ENCODE measurements at places on chromosomes 3 and 15.

GRCh38 chr3:177602601-177603147 is 405.4 kb upstream of the TBL1XR1 start:
- DNase-seq: no peak

- DNase-seq: no peak
Measured at GRCh38 chr3:144241404-144241803, 269.8 kb downstream of the DIPK2A start.

GRCh38 chr3:172777901-172778300 is 27.4 kb downstream of the ECT2 start:
- DNase-seq: no peak

GRCh38 chr3:99407257-99407656 is 231.1 kb upstream of the COL8A1 start:
- DNase-seq: no peak

DNA sequence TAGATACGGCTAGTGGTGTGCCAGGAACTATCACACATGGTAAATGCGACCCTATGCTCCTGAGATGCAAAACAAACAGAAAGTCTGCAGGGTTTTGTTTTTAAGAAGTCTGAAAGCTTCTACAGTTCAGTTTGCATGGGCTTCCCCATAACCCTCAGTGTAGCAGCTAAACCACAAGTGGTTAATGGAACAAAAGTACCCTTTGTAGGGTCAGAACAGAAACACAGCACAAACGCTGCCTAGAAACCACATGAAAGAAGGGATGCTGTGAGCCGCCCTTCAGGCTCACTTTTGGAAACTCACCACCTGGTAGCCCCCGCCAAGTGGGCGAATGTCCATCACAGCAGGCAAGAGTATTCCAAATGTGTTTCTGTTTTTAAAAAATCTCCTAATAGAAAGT is 46.2 kb downstream of the CTDSPL start:
- no peak for DNase-seq

DNA sequence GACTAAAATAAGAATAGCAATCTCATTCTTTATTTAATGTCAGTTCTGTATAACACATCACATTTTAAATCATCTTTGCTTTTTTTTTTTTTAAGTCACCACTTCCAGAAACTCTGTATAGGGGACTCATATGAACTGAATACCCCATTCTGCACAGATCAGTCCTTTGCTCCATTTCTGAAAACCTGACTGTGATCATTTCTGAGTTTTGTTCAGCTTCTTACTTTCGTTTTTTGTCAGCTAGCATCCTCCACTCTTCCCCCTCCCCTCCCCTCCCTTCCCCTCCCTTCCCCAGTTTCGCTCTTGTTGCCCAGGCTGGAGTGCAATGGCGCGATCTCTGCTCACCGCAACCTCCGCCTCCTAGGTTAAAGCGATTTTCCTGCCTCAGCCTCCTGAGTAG is 49.8 kb upstream of the SGO1 start:
- DNase-seq: no peak

GRCh38 chr15:85412956-85413854 is 32.8 kb downstream of the AKAP13 start:
- DNase-seq: peak; percentile 90

DNA sequence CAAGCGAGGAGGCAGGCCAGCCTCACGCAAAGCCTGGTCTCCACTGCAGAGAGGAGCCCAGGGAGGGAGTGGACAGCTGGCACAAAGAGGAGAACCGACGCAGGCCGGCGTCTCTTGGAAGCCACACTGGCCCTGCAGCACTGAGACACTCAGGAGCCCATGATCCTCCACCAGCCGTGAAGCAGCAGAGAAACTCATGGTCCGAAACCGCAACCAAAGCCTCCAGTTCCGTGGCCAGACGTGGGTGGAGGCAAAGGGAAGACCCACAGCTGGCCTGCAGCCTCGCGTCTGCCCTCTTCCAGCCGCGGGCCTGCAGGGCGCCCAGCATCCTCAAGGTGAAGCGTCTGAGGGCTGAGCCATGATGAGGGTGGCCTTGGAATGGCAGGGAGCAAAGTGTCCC is 62.2 kb upstream of the SEC61A1 start:
- no peak for DNase-seq

DNA sequence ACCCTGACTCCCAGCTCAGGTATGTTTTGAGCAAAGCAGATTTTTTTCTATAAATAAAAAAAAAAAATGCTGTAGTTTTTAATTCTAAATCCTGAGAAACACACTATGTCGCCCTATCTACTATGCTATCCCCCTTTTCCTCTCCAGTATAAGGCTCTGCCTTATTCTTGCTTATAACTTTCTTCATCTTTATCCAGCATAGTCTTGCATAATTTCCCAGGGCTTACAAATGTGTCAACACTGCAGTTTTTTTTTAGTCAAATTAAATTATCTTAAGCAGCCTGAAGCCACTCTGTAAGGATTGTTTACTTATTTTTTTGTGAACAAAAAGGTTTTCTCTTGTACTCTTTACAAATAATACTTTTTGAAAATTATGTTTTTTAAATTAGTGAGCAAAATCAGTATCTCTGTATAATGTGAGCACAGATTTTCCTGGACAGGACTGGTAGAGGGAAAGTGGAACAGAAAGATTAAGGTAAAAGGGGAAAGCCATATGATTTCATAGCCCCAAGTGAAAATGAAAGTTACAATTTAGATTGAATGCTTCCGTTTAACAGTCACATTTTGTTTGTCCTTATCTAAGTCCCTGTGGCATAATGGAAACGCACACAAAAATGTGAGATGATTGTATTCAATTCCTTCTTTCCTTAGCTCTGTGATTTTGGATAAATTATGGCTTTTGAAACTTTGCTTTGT is 5.6 kb upstream of the PYDC2 start:
- no peak for DNase-seq

- no peak for DNase-seq
Measured at GRCh38 chr3:192130534-192131132, 596.7 kb downstream of the FGF12 start.

GRCh38 chr3:29644956-29645636 is 364.2 kb downstream of the RBMS3 start:
- no peak for DNase-seq

GRCh38 chr15:51932161-51932560 is 39.4 kb downstream of the LEO1 start:
- DNase-seq: no peak

- DNase-seq: no peak
Measured at GRCh38 chr15:56856934-56857333, 61.5 kb upstream of the TCF12 start.

DNA sequence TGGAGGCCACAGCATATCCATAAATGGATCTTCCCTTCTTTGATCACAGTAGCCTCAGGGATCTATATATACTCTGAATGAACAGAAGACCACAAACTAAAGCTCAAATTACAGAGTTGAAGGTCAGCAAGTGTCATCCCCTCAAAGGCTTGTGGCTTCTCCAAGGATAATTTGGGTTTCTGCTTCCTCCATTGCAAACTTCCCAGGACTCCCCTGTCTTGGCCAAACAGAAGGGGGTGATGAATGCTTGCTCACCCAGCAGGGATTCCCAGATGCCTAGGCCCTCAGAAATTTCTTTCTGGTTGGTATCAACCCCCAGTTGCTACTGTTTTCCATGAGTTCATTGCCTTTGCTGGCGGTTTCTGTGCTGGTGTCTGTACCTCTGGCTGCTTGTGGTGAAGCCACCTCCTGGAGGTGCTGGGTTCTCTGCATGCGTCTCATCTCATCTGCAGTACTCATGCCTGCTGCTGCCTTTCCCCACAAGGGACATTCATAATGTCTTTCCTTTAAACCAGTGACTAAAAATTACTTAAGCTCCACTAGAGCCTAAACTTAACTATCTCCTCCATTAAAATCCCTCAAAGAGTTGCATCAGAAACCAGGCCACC is 17.7 kb downstream of the ENTPD3 start:
- DNase-seq: no peak

- DNase-seq: no peak
Measured at GRCh38 chr3:57864853-57865252, 108.7 kb downstream of the SLMAP start.

DNA sequence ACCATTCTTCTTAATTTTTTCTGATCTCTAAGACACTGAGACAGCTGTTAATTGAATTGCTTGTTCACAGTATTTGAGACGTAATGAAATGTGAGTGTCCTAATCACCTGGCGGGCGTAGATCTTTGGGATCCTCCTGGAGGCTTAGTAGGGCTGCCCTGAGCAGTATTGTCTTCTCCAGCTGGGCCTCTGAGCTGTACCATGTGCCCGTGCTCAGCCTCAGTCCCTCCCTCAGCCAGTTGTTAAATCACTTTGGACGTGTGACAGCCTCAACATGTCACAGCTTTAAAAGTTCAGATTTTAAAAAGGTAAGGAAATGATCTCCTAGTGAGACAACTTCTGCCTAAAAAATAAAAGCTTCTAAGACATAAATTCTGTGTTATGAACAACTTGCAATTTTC is 35.5 kb downstream of the IGF1R start:
- no peak for DNase-seq

DNA sequence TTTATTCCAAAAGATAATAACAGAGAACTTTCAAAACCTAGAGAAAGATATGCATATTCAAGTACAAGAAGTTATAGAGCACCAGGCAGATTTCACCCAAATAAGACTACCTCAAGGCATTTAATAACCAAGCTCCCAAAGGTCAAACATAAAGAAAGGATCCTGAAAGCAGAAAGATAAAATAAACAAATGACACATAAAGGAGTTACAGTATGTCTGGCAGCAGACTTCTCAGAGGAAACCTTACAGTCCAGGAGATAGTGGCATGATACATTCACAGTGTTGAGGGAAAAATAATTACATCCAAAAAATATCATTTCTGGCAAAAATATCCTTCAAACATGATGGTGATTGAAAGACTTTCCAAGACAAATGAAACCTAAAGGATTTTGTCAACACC is 185.8 kb upstream of the POU1F1 start:
- no peak for DNase-seq

- DNase-seq: no peak
Measured at GRCh38 chr3:17054301-17054981, 169.7 kb downstream of the PLCL2 start.

DNA sequence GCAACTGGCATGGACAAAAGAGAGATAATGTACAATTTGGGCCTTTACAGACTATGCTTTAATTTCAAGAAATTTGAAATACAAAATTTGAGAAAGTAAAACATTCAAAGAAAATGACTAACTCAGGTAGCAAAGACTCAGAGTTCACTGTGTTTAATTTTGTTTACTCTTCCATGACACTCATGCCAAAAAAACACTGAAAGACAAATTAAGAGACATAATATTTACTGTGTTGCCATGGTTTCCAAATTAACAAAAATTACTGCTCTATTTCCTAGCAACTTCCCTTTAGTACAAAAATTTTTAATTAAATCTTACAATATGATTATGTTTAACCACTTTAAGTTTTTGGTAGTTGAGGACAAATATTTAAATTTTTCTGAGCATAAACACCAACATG is 29.6 kb downstream of the LRRFIP2 start:
- no peak for DNase-seq

GRCh38 chr15:51751697-51752683 is 593 bp downstream of the TMOD2 start:
- peak; percentile 67 for DNase-seq

Data from activated effector memory CD4-positive, alpha-beta T cell treated with anti-CD3 and anti-CD28 coated beads, Interleukin-2, amount 50 U/mL, for 16 hours (primary cell).